ENCODE measurements at places on chromosomes 7 and 10.

- DNase-seq: no peak
These were observed 408.1 kb downstream of the AUTS2 start for GRCh38 chr7:70006261-70006920.

DNA sequence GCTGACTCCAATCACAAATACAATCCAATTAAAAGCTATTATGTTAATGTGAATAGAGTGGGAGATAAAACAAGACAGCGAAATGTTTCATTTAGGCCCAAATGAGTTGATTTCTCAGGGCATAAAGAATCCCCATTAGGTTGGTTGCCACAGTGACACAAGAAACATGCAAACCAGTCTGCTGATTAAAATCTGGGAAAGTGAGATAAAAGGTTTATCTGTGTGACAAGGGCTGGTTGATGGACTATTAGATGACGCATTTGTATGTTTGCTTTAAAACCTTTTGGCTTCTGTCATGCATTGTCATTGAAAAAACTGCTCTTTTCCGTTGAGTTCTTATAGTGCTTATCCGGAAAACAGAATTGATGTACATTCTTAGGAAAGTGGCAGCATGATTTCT lies 658.2 kb downstream of the GATA3 start:
- DNase-seq: no peak

DNA sequence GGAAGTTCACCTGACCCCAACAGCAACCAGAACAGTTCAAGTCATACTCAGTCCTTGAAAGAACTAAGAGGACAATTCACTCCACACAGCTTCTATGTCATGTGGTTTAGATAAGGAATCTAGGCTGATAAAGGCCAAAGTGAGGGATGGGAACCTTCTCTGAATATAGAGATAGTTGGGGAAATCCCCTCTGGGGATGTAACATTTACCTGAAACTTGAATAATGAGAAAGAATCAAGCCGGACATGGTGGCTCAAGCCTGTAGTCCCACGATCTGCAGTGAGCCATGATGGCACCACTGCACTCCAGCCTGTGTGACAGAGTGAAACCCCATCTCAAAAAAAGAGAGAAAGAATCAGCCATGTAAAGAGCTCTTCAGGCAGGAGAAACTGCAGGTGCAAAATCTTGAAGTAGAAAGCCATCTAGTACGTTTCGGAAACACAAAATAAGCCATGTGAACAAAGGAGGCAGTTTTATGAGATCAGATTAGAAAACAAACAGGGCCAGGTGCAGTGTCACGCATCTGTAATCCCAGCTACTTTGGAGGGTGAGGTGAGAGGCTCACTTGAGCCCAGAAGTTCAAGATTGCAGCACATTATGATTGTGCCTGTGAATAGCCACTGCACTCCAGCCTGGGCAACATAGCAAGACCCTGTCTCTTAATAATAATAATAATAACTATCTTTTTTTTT lies 4.5 kb upstream of the DNMBP start:
- no peak for DNase-seq

GRCh38 chr10:73095481-73096021 lies 1.1 kb downstream of the P4HA1 start:
- DNase-seq: no peak

DNA sequence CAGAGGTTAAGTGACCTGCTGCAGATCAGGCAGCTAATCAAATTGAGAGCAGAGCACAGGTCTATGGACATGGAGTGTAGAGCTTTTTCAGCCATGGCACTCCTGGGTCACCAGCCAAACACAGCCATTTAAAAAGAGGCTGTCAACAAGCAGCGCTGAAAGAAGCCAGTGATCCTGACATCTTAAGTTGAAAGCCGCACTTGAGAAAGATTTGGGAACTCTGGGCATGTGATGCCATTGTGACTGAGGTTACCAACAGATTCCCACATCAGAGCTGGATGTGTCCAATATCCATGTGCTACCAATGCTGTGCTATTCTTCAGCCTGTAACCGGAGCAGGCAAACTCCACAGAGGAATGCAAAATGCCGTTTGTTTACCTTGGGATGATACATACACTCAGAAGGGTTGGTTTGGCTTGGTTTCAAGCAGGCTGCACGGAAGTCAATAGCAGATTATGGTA lies 56.2 kb upstream of the ABLIM1 start:
- DNase-seq: no peak
